ENCODE measurements at places on chromosomes 5 and 9. TPM values are rescaled to one million over a fixed set of nuclear protein-coding genes. Genes with fewer than 3 reads are reported as not detected.

Gene NUTM2G
- 0.57 TPM for polyA plus RNA-seq

Gene TRPM3
- polyA plus RNA-seq, result 1.7 TPM

Gene C5orf34
- 7.3 TPM for polyA plus RNA-seq

Gene EIF4E1B
- polyA plus RNA-seq, result not detected

Gene AKNA
- polyA plus RNA-seq, result 38.6 TPM

Gene EGFLAM
- polyA plus RNA-seq, result 8.9 TPM

Gene SPINK4
- not detected for polyA plus RNA-seq
